ENCODE measurements at places on chromosomes 2 and 18.

DNA sequence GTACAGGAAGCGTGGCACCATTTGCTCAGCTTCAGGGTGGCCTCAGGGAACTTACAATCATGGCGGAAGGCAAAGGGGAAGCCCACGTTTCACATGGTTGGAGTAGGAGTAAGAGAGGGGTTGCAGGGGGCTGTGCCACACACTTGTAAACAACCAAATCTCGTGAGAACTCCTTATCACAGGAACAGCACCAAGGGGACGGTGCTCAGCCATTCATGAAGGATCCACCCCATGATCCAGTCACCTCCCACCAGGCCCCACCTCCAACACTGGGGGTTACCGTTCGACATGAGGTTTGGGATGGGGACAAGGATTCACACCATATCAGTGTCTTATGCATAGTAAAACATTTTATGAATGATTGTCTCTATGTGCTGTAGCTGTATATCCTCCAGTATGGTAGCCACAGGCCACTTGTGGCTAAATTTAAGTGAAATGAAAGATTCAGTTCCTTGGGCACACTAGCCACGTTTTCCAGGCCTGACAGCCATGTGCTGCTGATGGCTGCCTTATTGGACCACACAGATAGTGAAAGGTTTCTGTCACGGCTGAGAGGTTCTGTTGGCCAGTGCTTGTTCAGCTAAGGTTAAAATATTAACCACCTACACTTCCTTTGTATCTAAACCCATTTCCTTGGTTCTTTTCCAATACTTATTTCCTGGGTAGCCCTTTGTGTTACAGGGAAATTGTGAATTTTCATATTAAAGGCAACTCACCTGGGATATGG lies 77.3 kb downstream of the AGAP1 start:
- DNase-seq: no peak

- no peak for DNase-seq
These were observed 70.1 kb upstream of the GRB14 start for GRCh38 chr2:164691346-164691887.

GRCh38 chr2:65453916-65454315 lies 21.5 kb upstream of the SPRED2 start:
- no peak for DNase-seq

- no peak for DNase-seq
These were observed 218.0 kb upstream of the KCNJ3 start for GRCh38 chr2:154480521-154480920.

DNA sequence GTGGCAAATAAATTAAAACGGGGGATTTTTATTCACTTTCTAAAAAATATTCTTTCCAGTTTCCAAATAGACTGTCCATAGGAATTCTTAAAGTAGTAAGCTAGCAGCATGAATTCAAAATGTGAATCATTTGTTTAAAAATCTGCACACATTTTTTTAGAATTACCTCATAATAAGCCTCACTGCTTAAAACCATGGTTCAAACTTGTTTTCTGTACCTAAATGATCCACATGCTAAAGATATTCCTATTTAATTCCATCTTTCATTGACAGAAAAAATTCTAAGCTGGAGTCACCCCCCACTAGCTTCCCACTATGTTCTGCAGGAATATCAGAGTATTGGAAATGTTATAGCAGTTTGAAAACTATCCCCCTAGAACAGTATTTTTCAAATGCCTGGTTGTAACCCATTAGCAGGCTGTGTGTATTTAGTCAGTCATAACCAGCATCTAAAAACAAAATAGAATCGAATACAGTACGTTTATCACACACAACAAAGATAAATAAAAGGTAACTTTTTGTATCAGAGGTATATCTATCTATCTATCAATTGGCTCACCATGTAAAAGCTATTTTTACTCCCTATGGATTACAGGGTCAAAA lies 11.2 kb upstream of the IKZF2 start:
- no peak for DNase-seq

GRCh38 chr2:194526121-194526520 lies 1130.9 kb upstream of the SLC39A10 start:
- no peak for DNase-seq

DNA sequence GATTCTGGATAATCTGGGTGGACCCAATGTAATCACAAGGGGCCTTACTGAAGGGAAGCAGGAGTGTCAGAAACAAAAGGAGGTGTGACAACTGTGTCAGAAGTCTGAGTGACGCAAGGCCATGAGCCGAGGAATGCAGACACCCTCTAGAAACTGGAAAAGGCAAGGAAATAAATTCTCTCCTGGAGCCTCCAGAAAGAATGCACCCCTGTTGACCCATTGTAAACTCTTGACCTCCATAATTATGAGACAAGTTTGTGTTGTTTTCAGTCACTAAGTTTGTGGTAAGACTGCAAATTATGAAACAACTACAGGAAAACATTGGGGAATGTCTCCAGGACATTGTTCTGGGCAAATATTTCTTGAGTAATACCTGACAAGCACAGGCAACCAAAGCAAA lies 47.3 kb upstream of the B3GNT7 start:
- DNase-seq: no peak

DNA sequence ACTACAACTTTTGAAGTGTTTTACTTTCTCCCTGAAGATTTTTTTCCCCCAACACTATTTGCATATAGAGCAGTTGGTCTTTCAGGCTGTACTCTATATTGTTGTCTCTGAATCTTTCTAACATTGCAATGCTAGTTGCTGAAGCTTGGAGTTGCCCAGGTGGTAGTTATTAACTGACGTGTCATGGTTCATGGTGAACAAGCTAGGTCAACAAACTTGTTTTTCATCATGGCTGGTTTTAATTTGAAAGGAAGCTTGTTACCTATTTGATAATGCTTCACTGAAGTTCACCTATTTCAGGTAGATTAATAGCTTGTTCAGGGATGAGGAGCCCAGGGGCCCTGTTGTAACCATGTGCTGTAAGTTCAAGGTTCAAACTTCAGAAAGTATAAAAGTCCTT lies 158.8 kb upstream of the ZEB2 start:
- DNase-seq: no peak

DNA sequence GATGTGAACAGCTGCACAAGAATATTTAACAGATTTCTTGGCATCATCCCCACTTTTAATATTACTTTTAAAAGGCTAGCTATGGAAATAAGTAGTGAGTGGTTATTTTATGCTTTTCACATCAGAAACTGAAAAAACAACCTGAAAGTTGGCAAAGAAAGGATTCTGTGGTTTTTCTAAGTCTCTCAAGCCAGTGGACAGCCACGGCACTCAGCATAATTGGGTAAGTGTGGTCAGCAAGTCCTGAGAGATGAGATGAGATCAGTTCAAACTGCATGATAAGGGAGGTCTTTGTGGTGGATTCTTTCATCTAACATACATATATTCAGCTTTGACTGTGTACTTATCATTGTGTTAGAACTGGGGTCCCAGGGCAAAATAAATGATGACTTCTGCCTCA lies 105.2 kb downstream of the LYPD6B start:
- DNase-seq: no peak

- no peak for DNase-seq
These were observed 416.6 kb downstream of the DSC3 start for GRCh38 chr18:30625961-30626360.
